ENCODE measurements at places on chromosomes 13 and 19.

DNA sequence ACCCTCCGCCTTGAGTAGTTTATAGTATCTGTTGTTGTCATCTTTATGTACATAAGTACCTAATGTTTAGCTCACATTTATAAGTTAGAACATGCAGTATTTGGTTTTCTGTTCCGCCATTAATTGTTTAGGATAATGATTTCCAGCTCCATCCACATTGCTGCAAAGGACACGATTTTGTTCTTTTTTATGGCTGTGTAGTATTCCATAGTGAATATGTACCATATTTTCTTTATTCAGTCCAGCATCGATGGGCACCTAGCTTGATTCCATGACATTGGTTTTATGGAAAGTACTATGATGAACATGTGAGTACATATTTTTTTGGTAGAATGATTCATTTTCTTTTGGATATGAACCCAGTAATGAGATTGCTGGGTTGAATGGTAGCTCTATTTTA is 174.4 kb upstream of the SPRY2 start:
- DNase-seq, result no peak

DNA sequence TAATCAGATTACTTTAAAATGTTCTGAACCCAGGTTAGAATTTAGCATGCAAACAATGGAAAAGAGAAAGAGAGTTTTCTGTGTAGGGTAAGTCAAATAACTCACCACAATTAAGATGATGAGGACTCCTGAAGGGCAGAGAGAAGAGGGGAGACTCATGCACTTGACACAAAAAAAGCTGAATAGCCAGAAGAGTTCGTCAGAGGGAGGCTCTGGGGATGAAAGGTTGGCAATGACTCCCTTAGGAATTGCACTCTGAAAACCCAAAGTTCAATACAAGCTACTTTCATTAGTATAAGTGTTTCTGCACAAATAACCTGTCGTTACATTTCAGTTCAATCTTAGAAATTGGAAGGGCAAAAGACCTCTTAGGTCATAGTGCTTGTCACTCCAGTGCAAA is 434.4 kb upstream of the PCDH9 start:
- no peak for DNase-seq

DNA sequence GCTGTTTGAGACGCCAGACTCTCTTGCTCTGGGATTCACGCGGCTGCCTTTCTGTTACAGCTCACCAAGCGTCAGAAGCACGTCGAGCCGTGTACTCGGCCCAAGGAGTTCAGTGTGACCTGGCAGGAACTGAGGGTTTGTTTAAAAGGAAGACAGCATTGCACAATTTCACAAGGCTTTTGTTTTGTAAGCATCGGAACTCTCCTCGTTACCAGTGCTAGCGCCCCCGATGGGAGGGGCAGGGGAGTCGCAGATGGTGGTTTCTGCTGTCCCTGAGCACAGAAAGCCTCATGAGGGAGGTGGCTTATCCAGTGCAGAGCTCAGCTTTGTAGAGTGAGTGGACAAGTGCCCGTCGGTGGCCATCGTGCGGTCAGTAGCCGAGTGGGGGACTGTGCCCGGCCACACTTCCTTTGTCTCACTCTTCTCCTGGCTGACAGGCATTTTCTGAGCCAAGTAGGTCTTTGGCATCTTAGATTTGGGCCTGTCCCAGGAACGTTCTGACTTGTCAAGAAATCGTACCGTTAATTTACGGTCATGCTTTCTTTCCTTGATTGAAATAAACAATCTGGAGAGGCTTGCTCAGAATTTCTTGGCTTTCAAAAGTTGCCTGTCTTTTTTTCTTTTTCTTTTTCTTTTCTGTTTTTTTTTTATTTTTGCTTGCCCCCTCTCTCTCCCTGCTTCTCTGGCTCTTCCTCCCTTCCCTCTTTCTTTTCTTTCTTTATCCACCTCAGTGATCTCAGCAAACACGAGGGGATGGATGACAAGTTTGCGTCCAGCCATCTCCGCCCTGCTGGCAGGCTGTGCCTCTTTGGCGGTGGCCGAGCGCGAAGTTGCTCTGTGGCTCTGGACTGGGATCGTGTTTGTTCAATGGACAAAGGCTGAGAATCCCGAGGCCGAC is 7.7 kb downstream of the KDM4B start:
- no peak for DNase-seq

GRCh38 chr19:58117841-58118575 is 20.0 kb upstream of the ZSCAN18 start:
- no peak for DNase-seq

GRCh38 chr13:40652588-40652940 is 13.9 kb downstream of the FOXO1 start:
- no peak for DNase-seq

Data from foreskin melanocyte (primary cell).